Stimulated activated CD4-positive, alpha-beta T cell treated with anti-CD3 and anti-CD28 coated beads, TNF-alpha, amount 100 ng/mL, for 48 hours (primary cell): ENCODE measurements at places on chromosomes 1 and 21.

GRCh38 chr1:180912211-180912800, 391 bp upstream of the KIAA1614 start:
- no peak for DNase-seq

GRCh38 chr1:74436078-74436477, 76.3 kb downstream of the LRRC53 start:
- no peak for DNase-seq

DNA sequence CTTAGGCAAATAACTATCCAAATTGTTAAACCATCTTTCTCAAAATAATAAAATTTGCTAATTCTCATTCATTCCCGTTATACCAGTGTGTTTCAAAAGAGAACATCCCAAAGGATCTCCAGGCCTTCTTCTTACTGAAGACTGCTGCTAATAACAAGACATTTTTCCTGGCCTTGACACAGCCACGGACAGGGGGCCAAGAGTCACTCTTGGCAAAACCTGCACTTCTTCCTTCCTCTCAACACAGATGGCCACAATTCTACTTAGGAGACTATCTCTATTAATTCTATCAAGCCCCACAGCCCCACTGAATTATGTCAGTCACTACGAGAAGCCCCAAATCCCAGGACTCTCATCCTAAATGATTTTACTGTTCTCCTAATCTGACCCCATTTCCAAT, 86.0 kb downstream of the EVI5 start:
- DNase-seq = no peak

DNA sequence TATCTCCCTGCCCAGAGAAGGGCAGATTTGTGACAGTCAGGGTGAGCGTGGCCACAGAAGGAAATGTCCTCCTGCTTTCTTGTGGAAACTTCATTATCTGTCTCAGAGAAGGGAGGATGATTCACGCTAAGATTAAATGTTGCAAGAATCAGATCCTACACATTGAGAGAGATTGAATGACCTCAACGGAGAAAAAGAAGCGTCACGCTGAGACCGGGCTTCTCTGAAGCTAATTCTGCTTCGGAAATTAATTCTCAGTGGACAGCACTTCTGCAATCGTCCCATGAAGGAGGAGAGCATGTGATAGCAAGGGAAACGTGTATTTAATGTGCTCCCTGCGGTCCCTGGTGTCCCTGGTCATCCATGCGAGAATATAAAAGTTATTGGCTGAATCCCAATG, 19.8 kb upstream of the C1orf21 start:
- DNase-seq = no peak

- no peak for DNase-seq
Observed at GRCh38 chr1:7127322-7128075, 342.2 kb downstream of the CAMTA1 start.

- no peak for DNase-seq
Observed at GRCh38 chr1:186512698-186513457, 52.0 kb upstream of the PDC start.

DNA sequence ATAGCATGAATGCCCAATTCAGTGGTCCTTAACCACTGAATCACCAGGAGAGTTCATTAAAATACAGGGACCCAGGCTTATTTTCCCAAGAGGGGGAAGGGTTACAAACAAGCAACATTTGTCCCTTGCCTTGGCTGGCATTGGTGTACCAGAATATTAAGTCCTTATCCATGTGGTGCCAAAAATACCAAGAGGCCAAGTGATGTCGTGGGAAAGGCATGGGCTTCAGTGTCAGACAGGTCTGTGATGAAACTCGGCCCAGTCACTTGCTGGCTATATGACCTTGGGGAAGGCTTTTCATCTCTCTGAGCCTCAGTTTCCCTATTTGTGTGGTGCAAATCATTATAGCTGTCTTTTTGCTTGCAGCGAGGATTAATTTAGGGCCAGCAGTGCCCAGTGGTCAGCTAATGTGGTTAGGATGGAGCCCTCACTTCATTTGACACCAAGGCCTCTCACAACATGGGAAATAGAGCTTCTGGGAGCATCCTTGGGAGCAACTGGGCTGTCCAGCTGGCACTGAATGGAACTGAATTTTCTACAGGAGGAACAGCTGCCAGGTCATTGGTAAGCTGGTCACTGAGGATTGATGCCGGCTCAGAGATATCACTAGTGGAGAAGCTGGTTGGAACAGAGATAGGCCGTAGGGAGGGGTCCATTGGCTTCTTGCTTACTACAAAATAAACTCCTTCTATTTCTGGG, 77.2 kb upstream of the PPP2R5A start:
- no peak for DNase-seq

DNA sequence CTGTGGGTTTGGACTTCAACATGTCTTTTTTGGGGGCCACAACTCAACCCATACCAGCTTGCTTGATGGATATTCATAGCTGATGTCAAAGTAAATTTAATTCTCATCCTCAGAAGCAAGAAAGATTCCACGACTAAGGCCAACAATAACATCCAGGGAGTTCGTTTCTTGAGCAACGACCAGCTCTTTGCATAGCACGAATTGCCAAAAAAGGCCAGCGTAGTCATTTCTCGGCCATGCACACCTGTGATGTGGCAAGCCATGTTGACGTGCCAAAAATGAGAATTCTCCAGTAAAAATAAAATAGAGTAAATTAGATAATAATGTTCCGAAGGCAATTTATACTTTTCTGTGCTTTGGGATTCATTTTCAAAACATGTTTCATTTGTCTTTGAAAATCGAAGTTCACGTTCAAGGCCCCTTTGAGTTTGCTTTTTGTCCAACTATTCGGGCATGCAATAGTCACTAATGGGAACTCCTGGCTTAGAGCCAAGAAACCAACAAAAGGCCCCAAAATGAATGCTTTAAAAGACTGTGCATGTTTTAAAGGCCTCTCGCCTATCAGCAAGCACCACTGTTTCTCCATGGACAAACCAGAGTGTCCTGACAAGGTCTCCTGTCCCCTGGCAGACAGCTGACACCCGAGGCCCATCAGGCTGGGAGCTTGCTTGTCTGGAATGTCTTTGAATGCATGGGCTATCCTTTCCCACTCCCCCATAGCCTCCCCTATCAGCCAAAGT, 14.4 kb upstream of the IGSF5 start:
- DNase-seq = no peak

- no peak for DNase-seq
Observed at GRCh38 chr1:66028035-66028434, 235.3 kb downstream of the PDE4B start.

GRCh38 chr1:58933599-58933926, 149.7 kb upstream of the JUN start:
- no peak for DNase-seq

DNA sequence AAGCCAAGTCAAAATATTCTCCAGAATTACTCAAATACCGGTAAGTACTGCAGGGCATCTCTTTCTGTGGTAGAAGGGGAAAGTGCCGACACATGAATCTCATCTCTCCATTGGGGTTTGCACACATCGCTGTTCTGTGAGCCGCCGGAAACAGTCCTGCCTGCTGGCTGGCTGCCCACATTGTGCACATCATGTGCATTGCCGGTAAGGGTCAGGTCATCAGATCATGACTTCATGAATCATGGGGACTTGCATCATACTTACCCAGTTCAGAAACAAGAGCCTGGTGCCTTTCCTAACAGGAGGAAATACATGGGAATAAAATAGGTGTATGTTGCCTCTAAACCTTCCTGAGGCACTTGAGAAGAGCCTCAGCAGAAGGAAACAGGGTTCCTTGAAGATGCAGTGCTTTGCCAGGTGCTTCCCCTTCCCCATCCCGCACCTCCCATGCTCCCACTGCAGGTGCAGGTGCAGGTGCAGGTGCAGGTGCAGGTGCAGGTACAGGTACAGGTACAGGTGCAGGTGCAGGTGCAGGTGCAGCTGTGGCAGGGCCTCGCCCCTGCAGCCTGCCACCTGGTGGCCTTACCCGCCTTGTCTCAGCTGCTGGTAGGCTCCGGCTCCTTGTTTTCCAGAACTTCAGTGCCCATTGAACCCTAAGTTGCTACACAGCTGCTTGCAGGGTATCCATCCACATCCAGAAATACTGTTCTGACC, 26.5 kb downstream of the GPR137B start:
- DNase-seq = no peak

DNA sequence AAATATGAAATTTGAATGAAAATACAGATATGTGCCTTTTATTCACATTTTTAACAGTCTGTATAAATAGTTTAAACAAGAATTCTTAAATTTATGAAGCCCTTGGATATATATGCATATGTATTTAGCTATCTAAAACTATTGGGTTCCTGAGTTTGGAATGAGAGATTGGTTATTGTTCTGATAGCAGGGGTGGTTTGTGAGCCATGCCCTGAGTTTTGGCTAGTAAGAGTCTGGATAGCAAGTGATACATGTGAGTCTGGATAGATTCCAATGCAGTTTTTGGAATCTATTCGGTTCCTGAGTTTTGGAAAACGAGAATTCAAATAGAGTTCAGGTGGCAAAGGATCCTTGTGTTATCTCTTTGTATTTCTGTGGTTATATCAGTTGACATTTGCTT, 2.8 kb downstream of the MAN1A2 start:
- no peak for DNase-seq

GRCh38 chr1:225879521-225880221, 2.5 kb downstream of the TMEM63A start:
- no peak for DNase-seq

DNA sequence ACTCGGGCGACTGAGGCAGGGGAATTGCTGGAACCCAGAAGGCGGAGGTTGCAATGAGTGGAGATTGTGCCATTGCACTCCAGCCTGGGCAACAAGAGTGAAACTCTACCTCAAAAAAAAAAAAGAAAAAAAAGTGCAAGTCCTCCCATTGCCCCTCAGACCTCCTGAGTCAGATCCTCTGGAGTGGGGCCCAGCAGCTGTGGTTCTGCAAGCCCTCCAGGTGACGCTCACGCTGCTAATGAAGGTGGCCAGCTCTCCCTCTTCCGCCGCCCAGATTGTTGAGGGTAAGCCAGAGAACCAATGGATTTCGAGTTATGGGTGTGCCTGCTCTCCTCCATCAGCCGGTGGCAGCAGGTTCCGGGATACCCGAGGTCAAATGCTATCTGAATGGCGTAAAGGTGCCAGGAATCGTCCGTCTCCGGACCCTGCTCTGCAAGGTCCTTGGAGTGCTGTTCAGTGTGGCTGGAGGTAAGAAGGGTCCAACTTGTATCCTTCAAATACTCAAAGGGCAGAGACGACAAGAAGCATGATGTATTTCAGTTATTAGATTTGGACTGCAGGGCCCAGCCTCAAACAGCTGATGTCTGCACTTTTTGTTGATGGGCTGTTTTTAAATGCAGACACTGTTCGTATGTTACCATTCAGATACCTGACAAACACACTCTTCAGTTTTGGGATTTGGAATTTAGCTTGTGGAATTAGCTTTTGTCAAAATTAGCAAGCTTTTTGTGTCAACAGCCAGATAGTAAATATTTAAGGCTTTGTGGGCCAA, 17.6 kb downstream of the CLCN6 start:
- DNase-seq = no peak

GRCh38 chr1:34418166-34418565, 241.5 kb downstream of the C1orf94 start:
- DNase-seq = no peak

- no peak for DNase-seq
Observed at GRCh38 chr1:235278915-235279292, 49.1 kb downstream of the ARID4B start.

DNA sequence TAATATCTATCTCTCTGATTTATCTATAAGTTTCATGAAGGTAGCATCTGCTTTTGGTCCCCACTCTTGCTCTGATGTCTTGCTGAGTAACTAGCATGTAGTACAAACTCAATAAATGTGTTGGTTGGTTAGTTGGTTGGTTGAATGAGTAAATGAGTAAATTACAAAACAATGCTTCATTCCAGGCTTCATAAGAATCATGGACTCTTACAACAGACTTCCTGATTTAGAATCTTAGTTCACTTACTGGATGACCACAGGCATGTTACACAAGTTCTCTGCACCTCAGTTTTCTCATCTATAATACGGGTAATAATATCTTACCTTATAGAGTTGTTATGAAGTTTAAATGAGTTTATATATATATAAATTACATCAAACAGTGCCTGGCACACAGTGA, 98.6 kb downstream of the ZNF281 start:
- no peak for DNase-seq

GRCh38 chr1:1430992-1431844, 4.3 kb upstream of the VWA1 start:
- DNase-seq = no peak

GRCh38 chr21:34846601-34847112, 177.9 kb downstream of the CLIC6 start:
- no peak for DNase-seq

GRCh38 chr21:38683222-38683621, 122.5 kb upstream of the ETS2 start:
- no peak for DNase-seq

DNA sequence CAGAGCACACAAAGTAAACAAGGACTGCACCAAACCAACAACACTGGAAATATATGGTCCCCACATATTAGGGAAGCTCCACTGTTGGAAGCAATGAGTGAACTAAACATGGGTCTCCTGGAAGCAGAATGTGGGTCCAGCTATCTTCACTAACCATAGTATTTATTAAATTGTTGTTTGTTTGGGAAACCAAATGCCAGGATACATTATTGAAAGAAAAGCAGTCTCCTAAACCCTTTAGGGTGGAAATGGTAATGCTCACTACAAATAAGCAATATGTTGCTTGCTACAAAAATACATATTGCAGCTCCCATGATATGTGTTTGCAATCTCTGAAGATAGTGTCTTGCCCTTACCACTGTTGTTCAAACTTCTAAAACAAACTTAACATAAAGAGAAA, 2.2 kb downstream of the NEGR1 start:
- no peak for DNase-seq

- DNase-seq = no peak
Observed at GRCh38 chr1:42981871-42982270, 23.2 kb upstream of the SLC2A1 start.

DNA sequence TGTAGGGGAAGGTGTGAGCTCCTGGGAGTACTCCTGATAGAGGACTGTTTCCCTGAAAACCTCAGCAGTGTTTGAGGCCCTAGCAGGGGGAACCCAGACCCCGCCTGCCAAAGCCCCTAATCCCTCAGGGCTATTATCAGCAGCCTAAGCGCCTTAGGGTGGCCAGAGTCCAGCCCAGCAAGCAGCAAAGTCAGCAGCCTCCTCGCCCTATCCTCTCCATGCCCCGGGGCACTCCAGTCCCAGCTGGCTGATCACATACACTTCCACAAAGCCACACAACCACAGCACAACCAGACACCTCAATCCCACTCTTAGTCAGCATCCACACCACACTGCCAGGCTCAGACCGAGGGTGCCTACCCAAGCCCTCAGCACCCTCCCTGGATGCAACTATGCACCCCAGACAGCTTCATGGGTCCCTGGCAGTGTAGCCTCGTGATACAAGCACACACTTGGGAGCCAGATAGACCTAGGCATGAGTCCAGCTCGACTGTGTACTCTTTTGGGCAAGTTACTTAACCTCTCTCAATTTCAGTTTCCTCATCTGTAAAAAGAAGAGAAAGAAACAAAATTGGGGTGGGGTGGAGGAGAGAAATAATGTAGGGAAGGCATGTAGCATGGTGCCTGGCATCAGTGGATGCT, 7.1 kb downstream of the IGSF9 start:
- no peak for DNase-seq

- DNase-seq = no peak
Observed at GRCh38 chr1:6360517-6361070, 33.0 kb downstream of the ACOT7 start.

- no peak for DNase-seq
Observed at GRCh38 chr1:36419140-36419539, 21.4 kb upstream of the LSM10 start.

GRCh38 chr1:17606826-17607440, 67.4 kb downstream of the ARHGEF10L start:
- peak; percentile 21 for DNase-seq
